ENCODE measurements at places on chromosomes 16 and 17.

DNA sequence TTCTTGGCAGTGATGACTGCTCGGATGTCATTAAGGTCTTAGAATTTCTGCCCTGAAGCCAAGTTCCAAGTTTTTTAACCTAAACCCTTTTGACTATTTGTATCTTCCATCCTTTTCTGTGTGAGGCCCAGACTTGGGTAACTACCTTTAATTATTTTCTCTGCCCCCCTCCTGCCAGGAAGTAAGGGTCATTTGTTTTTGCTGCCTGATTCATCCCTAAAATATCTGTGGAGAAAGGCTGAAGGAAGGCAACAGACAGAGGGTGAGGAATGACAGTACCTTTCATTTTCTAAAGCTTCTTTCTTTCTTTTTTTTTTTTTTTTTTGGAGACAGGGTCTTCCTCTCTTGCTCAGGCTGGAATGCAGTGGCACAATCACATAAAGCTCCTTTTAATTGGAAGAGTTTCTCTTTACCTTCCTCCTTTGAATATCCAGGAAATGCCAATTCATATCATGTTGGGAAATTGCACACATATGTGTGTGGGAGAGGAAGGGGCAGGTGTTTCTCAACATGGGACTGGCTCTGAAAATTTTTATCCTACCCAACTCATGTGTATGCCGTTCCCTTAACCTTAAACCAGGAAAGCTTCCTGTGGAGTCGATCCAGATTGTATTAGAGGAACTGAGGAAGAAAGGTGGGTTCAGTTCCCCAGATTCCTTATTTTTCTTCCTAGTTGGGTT lies 957 bp downstream of the VPS25 start:
- DNase-seq: no peak

DNA sequence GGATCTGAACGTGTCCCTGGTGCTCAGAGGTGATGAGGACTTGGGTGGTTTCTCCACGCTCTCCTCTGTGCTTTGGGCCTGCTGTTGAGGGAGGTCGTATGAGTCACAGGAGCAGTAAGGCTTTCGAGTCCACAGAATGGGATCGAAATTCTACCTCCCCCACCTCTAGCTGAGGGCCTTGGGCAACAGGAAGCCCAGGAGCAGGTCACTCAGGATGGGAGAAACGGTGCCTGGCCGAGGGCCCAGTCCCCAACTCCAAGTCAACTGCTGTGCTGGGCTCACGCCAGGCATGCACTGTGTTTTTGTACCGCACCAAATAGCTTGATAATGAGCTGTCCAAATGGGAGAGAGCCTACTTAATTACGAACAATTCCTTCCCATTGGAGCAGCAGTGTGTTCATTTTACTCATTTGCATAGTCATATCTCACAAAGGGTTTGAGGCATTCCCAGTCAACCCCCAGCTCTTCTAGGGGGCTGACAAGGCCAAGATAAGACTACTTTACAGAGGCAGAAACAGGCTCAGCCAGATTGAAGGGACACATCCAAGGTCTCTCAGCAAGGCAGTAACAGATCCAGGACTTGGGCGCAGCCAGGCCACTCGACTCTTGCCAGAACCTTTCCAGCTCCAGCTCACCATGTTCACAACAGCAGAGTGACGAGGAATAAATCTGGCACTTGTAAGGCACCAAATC lies 53.6 kb downstream of the WNT3 start:
- DNase-seq: no peak

DNA sequence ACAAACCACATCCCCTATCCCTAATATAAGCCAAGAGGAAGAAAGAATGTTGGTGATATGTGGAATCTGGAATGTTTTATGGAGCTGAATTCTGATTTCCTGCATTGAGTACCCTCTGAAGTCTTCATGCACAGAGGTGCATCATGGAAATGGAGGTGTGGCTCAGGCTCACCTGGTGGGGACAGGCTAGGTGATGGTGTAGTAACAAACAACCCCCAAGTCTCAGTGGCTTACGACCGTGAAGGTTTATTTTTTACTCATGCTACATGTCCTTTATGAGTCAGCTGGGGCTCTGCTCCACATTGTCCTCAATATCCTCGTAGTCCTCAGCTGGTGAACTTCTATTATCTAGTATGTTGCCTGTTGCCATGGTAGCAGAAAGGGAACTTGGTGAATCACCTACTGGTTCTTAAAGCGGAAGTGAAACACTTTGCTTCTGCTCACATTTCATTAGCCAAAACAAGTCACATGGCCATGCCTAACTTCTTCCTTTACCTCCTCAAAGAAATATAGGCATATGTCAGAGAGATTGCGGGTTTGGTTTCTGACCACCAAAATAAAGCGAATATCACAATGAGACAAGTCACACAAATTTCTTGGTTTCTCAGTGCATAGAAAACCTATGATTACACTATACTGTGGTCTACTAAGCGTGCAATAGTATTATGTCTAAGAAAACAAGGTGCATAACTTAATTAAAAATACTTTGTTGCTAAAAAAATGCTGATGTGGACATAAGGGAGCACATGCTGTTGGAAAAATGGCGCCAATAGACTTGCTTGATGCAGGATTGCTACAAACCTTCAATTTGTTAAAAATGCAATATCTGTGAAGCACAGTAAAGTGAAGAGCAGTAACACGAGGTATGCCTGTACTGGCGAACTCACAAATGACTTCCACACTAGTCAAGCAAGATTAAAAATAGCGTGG lies at the start of gene PMFBP1:
TSS of gene PMFBP1 (minus strand) at position 51 of the 930 bp plus-strand sequence. CDS start 947 bp downstream, outside the sequence.
- DNase-seq: no peak

DNA sequence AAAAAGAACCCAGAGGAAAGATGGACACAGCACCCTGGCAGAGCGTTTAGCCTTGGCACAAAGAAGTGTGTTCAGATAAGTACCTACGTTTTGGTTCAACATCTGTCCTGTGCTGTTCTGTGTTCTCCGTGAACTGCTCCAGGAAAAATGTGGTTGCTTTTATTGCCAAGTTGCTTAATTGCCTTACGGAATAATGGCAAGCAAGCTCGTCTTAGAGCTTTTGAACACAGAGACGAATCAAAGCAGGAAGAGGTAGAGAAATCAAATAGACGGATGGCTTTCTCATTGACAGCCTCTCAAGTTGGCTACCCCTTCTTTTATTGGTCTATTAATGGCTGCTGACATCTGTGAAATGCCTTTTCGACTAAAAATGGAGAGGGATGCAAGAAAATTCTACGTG lies 911.1 kb upstream of the EEF2KMT start:
- no peak for DNase-seq

- DNase-seq: no peak
Measured at GRCh38 chr16:9568261-9568660, 476.8 kb downstream of the HAPSTR1 start.

GRCh38 chr16:1619976-1620375 lies 7.8 kb downstream of the CRAMP1 start:
- no peak for DNase-seq

DNA sequence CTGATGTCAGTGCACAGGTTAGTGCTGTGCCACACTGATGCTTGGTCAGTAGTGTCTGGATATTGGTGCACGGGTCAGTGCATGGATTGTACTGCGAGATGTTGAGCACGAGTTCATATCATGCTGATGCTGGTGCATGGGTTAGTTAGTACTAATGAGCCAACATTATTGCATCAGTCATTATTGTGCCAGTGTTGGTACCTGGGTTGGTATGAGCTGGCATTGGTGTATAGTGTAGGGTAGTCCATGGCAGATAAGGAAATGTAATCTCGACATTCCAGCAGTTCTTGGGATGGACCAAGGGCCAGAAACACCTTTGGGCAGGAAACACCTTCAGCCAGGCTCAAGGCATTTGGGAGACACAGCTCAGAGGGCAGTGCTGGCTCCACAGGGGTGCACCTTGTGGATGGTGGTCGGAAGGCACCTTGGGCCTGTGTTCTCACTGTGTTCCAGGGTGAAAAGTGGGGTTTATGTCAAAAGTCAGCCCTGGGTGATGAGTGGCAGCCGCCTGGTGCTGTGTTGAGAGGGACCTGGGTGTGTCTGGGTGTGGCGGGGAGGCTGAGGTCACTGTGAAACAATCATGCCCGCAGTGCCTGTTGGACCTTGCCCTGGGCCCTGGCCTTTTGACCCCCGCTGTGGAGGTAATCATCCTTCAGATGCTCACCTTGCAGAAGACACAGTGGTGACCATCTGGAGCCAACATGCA lies 100.7 kb upstream of the ZNF469 start:
- no peak for DNase-seq

GRCh38 chr16:89377453-89377848 lies 112.9 kb downstream of the ANKRD11 start:
- no peak for DNase-seq

- peak; percentile 64 for DNase-seq
Measured at GRCh38 chr17:29591737-29592608, 959 bp upstream of the ANKRD13B start.

DNA sequence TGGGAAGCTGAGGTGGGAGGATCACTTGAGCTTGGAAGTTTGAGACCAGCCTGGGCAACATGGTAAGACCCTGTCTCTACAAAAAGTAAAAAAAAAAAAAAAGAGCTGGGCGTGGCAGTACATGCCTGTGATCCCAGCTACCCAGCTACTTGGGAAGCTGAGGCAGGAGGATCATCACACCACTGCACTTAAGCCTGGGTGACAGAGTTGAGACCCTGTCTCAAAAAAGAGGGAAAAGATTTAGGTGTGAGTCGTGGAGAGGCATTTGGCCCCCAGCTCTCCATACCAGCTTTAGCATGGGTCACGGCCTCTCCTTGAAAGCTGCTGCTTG lies 19.1 kb downstream of the ST6GALNAC2 start:
- DNase-seq: no peak

- DNase-seq: no peak
Measured at GRCh38 chr16:59179446-59180082, 445.4 kb upstream of the GOT2 start.

DNA sequence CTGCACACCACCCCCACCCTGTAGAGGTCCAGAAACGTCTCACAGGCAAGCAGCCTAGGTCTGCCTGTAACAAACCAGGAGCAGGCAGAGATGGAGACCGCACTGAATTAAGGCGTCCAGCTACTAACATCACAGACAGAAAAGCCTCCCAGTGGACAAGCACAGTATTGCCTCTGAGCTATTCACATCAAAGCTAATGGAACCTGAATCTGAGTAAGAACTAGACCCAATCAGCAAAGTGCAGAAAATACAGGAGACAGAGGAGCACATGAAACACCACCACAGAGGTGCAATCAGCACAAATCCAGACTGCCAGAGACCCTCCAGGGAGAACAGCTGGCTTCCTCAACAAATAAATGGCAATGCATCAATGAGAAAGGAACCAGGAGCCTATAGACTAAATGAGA lies 22.2 kb upstream of the PEMT start:
- no peak for DNase-seq

DNA sequence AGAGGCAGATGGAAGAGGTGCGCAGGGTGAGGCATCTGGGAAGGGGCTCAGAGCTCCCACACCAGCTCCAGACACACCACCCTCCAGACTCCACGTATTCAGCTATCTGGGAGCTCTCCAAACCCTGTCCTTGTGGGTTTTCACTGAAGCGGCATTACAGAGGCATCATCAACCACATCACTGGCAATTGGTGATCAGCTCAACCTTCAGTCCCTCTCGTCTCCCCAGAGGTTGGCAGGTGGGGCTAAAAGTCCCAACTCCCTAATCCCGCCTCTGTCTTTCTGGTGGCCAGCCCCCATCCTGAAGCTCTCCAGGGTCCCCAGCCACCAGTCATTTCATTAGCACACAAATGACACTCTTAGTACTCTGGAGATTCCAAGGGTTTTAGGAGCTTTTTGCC lies 123.9 kb downstream of the KCNJ12 start:
- no peak for DNase-seq

GRCh38 chr17:39667945-39668924 lies at the start of gene PNMT:
Gene PNMT (plus strand): TSS chr17:39668453. CDS start chr17:39668476, 23 bp downstream.
- DNase-seq: peak; percentile 39

DNA sequence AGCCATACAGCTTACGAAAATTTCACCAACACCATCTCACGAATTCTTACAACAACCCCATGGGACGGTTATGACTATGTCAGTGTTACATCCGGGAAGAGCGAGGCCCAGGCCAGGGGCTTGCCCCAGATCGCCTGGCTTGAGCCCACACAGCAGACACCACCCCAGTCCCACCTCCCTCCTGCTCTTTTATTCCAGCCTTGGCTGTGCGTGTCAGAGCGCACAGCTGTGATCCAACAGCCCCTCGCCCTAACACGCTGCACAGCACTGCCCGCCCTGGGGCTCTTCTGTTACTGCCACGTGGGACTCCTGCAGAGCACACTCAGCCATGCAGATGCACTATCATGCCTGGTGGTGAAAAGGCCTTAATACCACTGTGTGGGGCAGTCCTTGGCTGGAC lies 127.9 kb downstream of the ENGASE start:
- DNase-seq: no peak

DNA sequence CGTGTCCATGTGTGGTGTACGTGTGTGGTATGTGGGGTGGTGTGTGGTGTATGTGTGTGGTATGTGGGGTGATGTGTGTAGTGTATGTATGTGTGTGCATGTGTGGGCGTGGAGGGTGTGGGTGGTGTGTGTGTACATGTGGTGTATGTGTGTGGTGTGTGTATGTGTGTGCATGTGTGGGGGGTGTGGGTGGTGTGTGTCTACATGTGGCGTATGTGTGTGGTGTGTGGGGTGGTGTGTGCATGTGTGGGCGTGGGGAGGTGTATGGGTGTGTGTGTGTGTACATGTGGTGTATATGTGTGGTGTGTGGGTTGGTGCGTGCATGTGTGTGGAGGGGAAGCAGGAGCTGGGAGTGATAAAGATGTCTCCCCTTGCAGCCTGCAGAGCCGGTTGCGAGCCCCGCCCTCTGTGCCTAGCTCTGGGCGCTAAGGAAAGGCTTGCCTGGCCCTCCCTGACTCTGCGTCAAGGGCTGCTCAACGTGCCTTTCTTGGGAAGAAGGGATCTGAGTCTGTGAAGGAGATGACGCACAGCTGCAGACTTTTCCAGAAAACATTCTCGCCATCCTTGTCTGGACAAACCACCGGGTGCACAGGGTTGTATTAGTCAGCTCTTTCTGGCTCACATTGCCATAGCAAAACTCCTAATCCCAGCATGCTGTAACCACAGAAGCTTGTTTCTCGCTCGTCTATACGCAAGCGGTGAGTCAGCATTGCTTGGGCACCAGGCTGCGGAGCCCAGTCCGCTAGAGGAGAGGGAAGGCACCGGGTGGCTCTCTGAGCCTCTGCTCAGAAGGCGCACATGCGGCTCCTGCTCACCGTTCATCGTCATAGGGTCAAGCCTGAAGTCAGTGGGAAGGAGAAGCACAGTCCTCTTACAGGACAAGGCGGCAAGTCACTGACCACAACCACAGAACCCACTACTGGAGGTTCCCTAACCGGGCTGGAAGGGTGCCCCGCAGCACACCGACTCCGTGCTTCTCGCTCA lies 2.0 kb upstream of the CD300H start:
- DNase-seq: no peak

- no peak for DNase-seq
Measured at GRCh38 chr17:57876023-57876865, 26.4 kb upstream of the MRPS23 start.

- no peak for DNase-seq
Measured at GRCh38 chr17:78419970-78420815, 41.7 kb downstream of the PGS1 start.

- no peak for DNase-seq
Measured at GRCh38 chr17:57121308-57122042, 36.4 kb downstream of the AKAP1 start.

- DNase-seq: no peak
Measured at GRCh38 chr16:84080378-84080777, 36.4 kb downstream of the MBTPS1 start.

GRCh38 chr17:65794572-65794971 lies 233.1 kb upstream of the AXIN2 start:
- DNase-seq: no peak

- DNase-seq: no peak
Measured at GRCh38 chr17:71361656-71362450, 759.0 kb upstream of the SOX9 start.

GRCh38 chr17:80880648-80880985 lies 111.0 kb upstream of the CHMP6 start:
- DNase-seq: no peak

- DNase-seq: no peak
Measured at GRCh38 chr17:8857919-8858318, 9.6 kb downstream of the PIK3R6 start.

Measured in central memory CD8-positive, alpha-beta T cell (primary cell).